ENCODE measurements at places on chromosomes 12 and 14. TPM values are rescaled to one million over a fixed set of nuclear protein-coding genes. Genes with fewer than 3 reads are reported as not detected.

PRMT5 gene
- 116 TPM for total RNA-seq

CD163L1 gene
- total RNA-seq = 0.20 TPM

CGRRF1 gene
- total RNA-seq = 16.5 TPM

LRCOL1 gene
- total RNA-seq = not detected

ATP5F1B gene
- total RNA-seq = 850 TPM

PAPLN gene
- total RNA-seq = 7.1 TPM

RNU4-1 gene
- not detected for total RNA-seq

INHBC gene
- not detected for total RNA-seq

OR4E2 gene
- total RNA-seq = not detected

SERPINA9 gene
- not detected for total RNA-seq

KCTD10 gene
- total RNA-seq = 53.6 TPM

CCDC197 gene
- total RNA-seq = not detected
